T-cell (primary cell): ENCODE measurements at places on chromosomes 4 and X.

GRCh38 chr4:183295711-183296110 is 24.4 kb downstream of the CLDN22 start:
- no peak for DNase-seq

DNA sequence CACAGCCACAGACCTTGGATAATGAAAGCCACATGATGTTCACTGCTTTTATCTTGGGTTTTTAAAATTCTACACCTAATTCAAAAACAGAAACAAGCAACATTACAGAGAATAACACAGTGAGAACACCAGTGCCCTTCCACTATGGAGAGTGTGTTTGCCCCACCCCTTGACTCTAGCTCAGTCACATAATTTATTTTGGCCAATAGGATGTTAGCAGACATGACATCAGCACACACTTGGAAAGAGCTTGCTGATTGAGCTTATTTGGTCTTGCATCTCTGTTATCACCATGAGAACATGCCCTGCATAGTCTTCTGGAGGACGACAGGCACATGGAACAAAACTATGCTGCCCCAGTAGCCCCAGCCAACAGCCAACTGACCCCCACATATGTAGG is 118.1 kb downstream of the HNRNPD start:
- no peak for DNase-seq

DNA sequence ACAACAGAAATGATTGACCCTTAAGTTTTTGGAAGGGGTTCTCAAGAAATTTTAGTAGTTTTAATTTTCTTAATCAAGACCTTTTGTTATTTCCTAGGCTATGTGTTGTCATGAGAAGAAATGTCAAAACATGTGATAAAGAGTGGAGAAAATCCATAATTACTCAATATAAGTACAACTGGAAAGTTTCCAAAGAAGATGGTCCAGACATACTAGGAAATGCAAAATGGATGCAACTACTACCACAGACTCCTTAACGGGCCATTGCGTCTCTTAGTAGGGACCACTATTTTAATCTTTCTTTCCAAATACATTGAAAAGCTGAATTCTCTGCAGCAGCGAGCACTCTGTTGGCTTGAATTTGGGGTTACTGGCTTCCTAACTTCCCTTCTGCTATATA is 148.8 kb downstream of the NWD2 start:
- no peak for DNase-seq

DNA sequence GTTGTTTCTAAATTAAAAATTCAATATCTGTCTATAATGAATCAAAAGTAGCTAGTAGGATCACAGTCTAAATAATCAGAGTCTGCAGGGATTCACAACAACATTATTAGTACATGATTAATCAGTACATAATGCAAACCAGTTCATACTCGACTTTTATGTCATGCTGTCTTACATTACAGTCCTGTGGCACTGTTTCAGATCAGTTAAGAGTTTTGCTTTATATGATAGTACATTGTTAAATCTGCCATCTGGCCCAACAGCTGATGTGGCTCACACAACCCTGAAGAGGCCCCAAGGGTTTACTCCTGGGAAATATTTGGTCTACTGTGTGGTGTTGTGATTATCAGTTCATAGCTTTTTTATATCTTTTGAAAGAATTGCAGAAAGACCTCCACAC is 247.1 kb upstream of the ETNPPL start:
- no peak for DNase-seq

DNA sequence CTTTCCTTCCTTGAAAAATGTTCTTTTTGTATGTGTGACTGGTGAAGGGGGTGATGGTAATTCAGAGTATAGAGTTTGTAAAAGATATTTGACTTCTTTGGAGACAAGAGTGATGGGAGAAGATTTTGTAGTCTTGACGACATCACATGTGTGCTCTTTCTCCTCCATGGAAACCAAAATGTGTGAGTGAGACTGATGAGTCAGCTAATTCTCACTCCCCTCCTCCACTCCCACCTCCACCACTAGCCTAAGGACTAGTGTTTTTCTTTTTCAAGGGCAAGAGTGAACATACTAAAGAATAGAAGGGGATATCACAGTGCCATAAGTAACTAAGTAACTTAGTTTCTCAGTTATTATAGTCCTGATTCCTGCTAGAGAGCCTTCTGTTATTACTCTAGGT is 14.0 kb upstream of the DGKK start:
- no peak for DNase-seq

DNA sequence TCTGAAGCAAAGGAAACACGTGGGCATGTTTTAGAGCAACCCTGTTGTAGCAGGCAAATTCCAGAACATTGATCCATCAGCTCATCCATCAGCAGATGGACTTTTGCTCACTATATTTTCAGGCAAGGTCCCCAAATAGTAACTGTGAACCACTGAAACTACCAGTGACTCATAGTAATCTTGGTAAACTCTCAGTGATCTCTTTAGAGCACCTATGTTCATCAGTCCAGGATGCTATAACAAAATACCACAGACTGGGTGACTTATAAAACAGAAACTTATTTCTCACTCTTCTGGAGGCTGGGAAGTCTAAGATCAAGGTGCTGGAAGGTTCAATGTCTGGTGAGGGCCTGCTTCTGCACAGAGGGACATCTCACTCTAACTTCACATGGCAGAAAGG is 28.9 kb upstream of the BTC start:
- DNase-seq: no peak

DNA sequence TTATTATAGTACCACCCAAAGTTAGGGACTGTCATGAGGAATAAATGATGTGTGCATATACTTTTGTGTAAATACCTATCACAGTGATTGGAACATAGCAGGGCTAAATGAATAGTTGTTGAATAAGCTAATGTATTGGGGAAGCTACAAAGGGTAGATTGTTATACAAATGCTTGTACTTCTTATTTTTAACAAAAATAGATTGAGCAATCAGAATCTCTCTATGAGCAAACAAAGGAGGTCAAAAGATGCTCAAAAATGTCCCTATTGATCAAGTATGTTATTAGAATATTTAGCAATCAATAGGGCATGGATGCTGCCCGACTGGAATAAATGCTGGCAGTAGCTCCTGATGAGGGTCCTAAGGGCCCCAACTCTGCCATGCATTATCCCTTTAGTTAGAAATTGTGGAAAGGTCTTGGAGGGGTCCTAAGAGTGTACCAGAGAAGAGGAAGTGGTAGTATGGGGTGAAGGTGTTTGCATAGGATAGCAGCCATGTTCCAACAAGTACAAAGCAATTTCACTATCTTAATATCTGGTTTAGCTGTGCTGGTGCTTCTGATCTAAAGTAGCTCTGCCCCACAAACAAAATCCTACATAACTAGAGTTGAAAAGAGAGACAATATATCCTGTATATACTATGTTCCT is 33.1 kb upstream of the TAPT1 start:
- no peak for DNase-seq

DNA sequence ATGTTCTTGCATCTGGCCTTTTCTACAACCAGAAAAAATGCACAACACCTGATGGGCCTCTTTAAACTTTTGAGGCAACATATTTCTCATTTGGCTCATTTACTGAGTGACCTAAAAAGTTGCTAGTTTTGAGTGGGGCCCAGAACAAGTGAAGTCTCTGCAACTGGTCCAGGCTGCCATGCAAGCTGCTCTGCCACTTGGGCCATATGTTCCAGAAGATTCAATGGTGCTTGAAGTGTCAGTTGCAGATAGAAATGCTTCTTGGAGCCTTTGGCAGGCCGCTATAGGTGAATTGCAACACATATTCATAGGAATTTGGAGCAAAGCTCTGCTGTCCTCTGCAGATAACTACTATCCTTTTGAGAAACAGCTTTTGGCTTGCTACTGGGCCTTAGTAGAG is 66.4 kb upstream of the RLIM start:
- DNase-seq: no peak

DNA sequence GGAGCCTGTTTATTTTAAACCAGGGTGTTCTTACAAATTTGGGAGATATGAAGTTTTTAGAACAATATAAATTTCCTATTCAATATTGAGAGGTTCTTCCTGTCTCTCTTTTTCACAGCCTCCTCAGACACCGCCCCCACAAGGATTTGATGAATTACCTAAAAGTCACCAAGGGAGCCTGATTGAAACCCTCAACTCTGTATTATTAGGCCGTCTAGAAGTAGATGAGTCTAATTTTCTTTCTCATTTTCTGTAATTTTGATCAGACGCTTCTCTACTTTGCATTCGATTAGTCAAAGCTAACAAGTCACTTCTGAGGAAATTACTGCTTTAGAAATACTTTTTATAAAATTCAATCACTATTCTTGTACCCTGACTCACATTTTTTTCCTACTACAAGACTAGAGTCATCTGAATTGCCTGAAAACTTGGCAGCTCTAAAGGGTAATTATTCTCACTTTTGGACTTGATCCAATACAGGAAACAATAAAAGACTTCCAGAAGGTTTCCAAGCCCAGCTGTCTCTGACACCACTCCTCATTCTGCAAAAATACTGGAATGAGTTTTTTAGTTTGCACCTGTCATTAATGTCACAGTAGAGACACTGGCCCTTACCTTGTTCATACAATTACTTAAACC is 111.2 kb downstream of the ELOVL6 start:
- DNase-seq: no peak

GRCh38 chr4:18934197-18934596 is 912.6 kb upstream of the LCORL start:
- DNase-seq: no peak

GRCh38 chr4:46432923-46433322 is 43.0 kb upstream of the GABRA2 start:
- DNase-seq: no peak
